ENCODE measurements at places on chromosomes 2 and 18.
A peak's percentile ranks its signal among the peaks of the same experiment; 100 is the strongest.

- H3K4me3 ChIP-seq = no peak overlapping the region
- no peak overlapping the region for H3K27ac ChIP-seq
- H3K4me1 ChIP-seq = no peaks in the 10 kb centered on the region
- DNase-seq = no peak
- H3K36me3 ChIP-seq = no peaks in the 10 kb centered on the region
Observed at GRCh38 chr2:174492963-174493431, 6.2 kb upstream of the GPR155 start.

- H3K4me1 ChIP-seq = no peaks in the 10 kb centered on the region
- no peak overlapping the region for H3K4me3 ChIP-seq
- H3K36me3 ChIP-seq = no peaks in the 10 kb centered on the region
Observed at GRCh38 chr2:27155069-27155520, 6.3 kb downstream of the TCF23 start.

DNA sequence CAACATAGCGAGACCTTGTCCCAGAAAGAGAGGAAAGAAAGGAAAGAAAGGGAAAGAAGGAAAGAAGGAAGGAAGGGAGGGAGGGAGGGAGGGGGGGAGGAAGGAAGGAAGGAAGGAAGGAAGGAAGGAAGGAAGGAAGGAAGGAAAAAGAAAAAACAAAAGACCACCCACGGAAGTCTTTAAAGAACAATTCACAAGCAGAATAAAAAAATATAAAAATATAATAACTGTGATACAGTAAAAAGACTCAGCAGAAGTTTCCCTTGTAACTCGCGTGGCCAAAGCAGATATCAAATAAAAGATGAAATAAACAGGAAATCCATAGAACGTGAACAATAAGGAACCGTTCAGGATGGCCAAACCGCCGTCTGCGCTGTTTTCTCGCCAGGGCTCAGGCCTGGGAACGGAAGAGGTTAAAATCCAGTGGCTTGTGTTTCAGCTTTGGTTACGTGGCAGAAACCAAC is 1.2 kb upstream of the SLC1A4 start:
- H3K27ac ChIP-seq = peak overlapping the region; percentile 79
- no peaks in the 10 kb centered on the region for H3K36me3 ChIP-seq
- no peak for DNase-seq
- H3K4me3 ChIP-seq = peak overlapping the region; percentile 64
- no peaks in the 10 kb centered on the region for H3K4me1 ChIP-seq
- no peaks in the 10 kb centered on the region for H3K27me3 ChIP-seq

DNA sequence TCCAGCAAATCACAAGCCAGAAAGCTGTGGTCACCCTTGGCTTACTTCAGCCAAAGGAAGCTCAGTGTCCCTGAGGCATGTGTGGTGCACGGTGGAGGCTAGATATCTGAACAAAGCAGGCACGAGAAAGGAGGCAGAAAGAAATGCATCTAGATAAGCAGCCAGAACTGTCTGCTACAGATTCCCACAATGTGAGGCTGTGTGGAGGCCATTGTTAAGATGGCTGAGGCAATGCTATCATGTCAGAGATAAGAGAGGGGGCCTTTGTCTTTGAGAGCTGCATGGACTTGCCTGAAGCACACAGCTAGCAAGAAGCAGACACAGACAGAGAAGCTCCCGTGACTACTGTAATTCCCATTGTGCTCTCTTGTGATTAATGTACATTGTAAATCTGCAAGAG is 110.5 kb upstream of the LYPD6 start:
- no peak overlapping the region for H3K4me3 ChIP-seq
- peak; percentile 4 for DNase-seq
- no peaks in the 10 kb centered on the region for H3K36me3 ChIP-seq
- H3K27me3 ChIP-seq = no peaks in the 10 kb centered on the region
- no peak overlapping the region for H3K27ac ChIP-seq

DNA sequence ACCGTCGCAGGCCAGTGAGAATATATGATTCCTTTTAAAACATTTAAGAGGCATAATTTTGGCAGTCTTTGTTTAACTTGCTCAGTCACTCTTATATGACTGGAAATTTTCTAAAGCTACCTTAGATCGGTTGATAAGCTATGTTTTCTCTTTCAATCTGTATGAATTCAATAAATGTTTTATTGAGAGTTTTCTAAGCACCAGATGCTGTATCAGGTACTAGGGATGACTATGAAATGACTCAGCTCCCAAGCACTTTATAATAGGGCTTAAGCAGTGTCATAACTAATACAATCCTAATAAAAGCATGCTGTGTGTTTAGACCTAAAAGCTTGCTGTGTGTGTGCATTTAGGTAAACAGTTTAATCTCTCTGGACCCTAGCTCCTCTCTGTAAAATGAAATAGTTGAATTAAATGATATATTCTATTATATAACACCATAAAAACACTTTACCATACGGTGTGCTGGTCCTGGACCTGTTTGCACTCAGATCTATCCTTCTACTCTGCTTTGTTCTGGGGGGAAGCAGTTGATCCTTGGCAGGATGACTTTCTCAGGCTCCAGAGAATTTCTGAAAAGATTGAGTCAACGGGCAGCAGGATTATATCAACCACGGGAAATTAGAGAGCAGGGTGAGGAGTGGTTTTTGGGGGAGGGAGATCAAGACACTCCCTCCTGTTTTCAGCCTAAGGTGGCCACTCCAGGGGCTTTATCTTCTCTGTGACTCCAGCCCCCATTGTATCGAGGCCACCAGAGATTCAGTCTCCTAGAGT is 26.1 kb upstream of the SLC38A11 start:
- H3K4me1 ChIP-seq = peaks cover 13% of the 10 kb centered on the region
- DNase-seq = no peak
- no peak overlapping the region for H3K27ac ChIP-seq

GRCh38 chr2:6590442-6590841 is 275.3 kb downstream of the CMPK2 start:
- no peaks in the 10 kb centered on the region for H3K36me3 ChIP-seq
- H3K27me3 ChIP-seq = no peaks in the 10 kb centered on the region
- H3K27ac ChIP-seq = no peak overlapping the region
- no peak for DNase-seq
- H3K4me1 ChIP-seq = peaks cover 17% of the 10 kb centered on the region

GRCh38 chr2:167504695-167505094 is 616.4 kb downstream of the XIRP2 start:
- H3K4me1 ChIP-seq = peaks cover 8% of the 10 kb centered on the region
- H3K27me3 ChIP-seq = no peaks in the 10 kb centered on the region
- H3K4me3 ChIP-seq = no peak overlapping the region
- H3K27ac ChIP-seq = no peak overlapping the region
- no peaks in the 10 kb centered on the region for H3K36me3 ChIP-seq

GRCh38 chr2:55168221-55169154 is 63.6 kb downstream of the CLHC1 start:
- H3K4me3 ChIP-seq = no peak overlapping the region
- no peak overlapping the region for H3K27ac ChIP-seq
- peaks cover 12% of the 10 kb centered on the region for H3K4me1 ChIP-seq
- H3K36me3 ChIP-seq = no peaks in the 10 kb centered on the region

DNA sequence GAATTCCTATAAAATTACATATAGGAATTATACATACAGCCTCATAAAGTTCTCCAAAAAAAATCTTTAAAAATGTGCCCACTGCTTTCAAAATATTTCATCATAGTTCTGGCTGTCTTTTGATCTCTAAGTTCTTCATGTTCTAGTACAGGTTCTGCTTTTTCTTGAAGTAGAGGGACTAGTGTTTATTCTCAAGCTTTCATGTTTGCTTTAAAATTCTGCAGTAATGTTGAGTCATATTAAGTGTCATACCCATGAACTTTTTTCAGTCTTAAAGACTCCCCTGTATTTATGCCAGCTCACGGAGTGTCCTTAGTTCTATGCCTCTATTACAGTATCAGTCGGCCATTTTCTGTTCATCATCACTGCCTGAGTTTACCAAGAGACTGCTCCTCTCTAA is 54.8 kb upstream of the CCDC141 start:
- no peak overlapping the region for H3K4me3 ChIP-seq
- no peaks in the 10 kb centered on the region for H3K27me3 ChIP-seq
- H3K27ac ChIP-seq = no peak overlapping the region
- peaks cover 7% of the 10 kb centered on the region for H3K36me3 ChIP-seq
- DNase-seq = no peak
- H3K4me1 ChIP-seq = peaks cover 20% of the 10 kb centered on the region

DNA sequence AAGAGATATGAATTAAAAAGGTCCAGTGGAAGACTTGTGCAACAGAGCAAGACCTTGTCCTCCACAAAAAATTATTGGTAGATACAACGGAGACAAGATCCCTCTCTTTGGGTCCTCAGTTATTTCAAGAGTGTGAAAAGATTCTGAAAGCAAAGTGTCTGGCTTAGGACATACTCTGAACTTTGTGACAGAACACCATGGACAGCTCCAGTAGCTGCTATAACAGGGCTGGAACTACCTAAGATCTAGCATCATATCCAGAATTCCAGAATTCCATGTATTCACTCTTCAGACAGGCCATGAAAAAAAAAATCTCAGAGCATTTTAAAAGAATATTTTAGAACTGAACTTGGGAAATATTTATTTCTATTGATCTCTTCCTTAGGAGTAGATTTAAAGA is 74.8 kb upstream of the ZBTB14 start:
- H3K27me3 ChIP-seq = no peaks in the 10 kb centered on the region
- H3K4me3 ChIP-seq = no peak overlapping the region
- no peaks in the 10 kb centered on the region for H3K36me3 ChIP-seq
- DNase-seq = no peak
- H3K4me1 ChIP-seq = no peaks in the 10 kb centered on the region
- H3K27ac ChIP-seq = no peak overlapping the region

GRCh38 chr18:10398571-10398970 is 55.9 kb upstream of the APCDD1 start:
- no peak overlapping the region for H3K4me3 ChIP-seq
- no peaks in the 10 kb centered on the region for H3K4me1 ChIP-seq
- H3K27ac ChIP-seq = no peak overlapping the region
- DNase-seq = no peak
- H3K36me3 ChIP-seq = no peaks in the 10 kb centered on the region

DNA sequence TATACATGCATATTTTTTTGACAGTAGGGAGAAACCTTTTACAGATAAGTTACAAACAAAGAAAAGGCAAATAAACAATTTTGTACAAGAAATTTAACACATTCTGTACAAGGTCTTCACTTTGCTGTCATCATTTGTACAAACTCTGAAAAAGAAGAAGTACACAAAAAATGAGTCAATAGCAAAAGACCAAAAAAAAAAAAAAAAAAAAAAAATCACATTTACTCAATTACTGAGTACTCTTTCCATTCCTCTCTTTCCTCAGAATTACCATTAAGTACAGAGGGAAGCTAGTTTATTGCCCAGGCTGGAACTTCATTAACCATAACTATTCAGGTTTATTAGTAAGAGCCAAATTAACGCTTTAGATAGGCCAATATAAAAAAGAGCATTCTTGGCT is 5.6 kb upstream of the STPG4 start:
- H3K27me3 ChIP-seq = no peaks in the 10 kb centered on the region
- no peaks in the 10 kb centered on the region for H3K4me1 ChIP-seq
- no peak overlapping the region for H3K27ac ChIP-seq
- H3K4me3 ChIP-seq = no peak overlapping the region
- no peak for DNase-seq
- H3K36me3 ChIP-seq = peaks cover 75% of the 10 kb centered on the region

DNA sequence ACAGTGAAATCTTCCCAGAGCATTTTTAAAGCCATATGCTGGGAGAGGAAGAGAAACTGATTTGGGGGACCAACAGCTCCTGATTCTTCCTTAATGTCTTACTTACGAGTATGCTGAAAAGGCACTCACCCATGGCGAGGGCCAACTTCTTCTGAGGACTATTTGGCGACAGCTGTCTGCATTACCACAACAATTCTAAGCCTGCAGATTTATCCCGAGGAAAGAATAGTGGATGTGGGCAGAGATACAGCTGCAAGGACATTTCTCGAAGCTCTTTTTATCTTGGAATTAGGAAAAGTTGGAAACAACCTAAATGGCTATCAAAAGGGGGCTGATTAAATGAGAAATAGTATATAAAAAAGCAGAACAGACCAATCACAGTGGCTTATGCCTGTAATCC is 40.3 kb upstream of the FHL2 start:
- H3K27ac ChIP-seq = peak overlapping the region; percentile 97
- peak overlapping the region; percentile 30 for H3K4me3 ChIP-seq
- no peaks in the 10 kb centered on the region for H3K27me3 ChIP-seq
- H3K4me1 ChIP-seq = peaks cover 33% of the 10 kb centered on the region

GRCh38 chr2:156630579-156631337 is 194.6 kb downstream of the GPD2 start:
- no peak for DNase-seq
- no peaks in the 10 kb centered on the region for H3K4me1 ChIP-seq
- H3K36me3 ChIP-seq = no peaks in the 10 kb centered on the region
- no peak overlapping the region for H3K27ac ChIP-seq
- H3K4me3 ChIP-seq = no peak overlapping the region

- no peak for DNase-seq
- no peaks in the 10 kb centered on the region for H3K36me3 ChIP-seq
- no peak overlapping the region for H3K27ac ChIP-seq
- H3K4me3 ChIP-seq = no peak overlapping the region
- H3K4me1 ChIP-seq = peaks cover 4% of the 10 kb centered on the region
Observed at GRCh38 chr2:83595926-83596325, 863.2 kb downstream of the SUCLG1 start.

DNA sequence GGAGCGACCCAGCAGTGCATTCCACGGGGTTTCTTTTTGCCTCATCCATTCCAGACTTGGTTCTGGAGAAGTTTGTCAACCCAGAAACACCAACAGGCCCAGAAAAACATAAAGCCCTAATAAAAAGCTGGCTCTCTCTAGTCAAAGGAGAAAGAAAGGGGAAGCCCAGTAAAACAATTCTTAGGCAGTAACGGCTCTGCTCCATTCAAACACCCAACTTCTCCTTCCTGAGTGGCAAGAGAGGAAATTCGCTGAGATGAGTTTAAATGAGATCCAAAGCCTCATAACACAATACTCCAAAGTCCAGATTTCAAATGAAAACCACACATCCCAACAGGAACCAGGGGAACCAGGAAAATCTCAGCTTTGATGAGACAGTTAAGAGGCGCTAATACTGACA is 179.9 kb downstream of the RPIA start:
- H3K27me3 ChIP-seq = peaks cover 3% of the 10 kb centered on the region
- H3K36me3 ChIP-seq = no peaks in the 10 kb centered on the region
- no peaks in the 10 kb centered on the region for H3K4me1 ChIP-seq
- no peak for DNase-seq
- no peak overlapping the region for H3K4me3 ChIP-seq

DNA sequence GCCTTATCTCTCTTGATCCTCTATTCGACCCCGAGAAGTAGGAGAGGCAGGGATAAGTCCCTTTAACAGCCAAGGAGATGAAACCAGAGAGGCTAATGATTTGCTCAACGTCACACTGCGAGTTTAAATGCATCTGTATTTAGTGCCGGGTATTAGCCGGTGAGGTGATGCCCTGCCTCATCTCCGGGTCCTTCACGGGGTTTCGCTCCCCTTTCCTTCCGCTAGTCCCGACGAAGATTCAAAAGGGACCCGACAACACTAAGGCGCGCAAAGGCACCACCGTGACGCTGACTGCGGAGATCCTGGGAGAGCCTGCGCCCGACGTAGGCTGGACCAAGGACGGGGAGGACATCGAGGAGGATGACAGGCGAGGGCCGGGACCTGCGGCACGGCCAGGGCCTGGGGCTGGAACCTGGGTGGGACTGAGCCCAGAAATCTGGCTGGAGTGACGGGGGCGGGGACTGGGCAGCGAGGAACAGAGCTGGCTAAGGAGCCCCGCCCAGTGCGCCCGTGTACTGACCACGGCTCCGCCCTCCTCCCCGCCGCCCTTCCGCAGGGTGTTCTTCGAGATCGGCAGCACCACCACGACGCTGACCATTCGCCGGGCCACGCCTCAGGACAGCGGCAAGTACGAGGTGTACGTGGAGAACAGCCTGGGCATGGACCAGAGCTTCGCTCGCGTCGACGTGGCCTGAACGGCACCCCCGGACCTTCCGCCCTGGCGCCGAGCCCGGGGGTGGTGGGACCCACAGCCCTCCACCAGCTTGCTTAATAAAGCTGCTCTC is 1.0 kb upstream of the GMPPA start:
- peaks cover 14% of the 10 kb centered on the region for H3K4me1 ChIP-seq
- H3K36me3 ChIP-seq = no peaks in the 10 kb centered on the region
- peak; percentile 41 for DNase-seq
- H3K27me3 ChIP-seq = no peaks in the 10 kb centered on the region
- peak overlapping the region; percentile 60 for H3K4me3 ChIP-seq
